ENCODE measurements at places on chromosomes 6 and 20. TPM values are rescaled to one million over a fixed set of nuclear protein-coding genes. Genes with fewer than 3 reads are reported as not detected.

DNA sequence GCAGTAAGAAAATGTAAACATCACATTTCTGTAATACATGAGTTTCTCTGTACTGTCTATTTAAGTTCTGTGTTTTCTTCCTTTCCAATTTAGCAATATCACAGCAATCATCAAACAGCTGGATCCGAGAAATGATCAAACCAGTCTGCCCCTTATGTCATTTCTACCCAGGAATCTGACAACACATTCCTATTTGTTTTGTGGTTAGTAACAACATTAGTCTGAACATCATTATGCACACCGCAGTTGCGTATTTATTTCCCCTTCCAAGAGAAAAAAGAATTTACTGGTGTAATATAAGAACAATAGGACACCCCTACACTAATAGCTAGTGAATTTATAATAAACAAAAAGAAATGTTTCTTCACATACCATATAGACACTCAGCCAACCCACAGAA is 179.5 kb downstream of the BTBD9 start:
- no peak overlapping the region for H3K4me3 ChIP-seq
- H3K4me1 ChIP-seq = no peaks in the 10 kb centered on the region
- DNase-seq = no peak
- no peak overlapping the region for H3K27ac ChIP-seq

- DNase-seq = no peak
- H3K27me3 ChIP-seq = peaks cover 12% of the 10 kb centered on the region
- H3K36me3 ChIP-seq = no peaks in the 10 kb centered on the region
Measured at GRCh38 chr6:63565058-63565726, 7.1 kb upstream of the LOC128125822 start.

DNA sequence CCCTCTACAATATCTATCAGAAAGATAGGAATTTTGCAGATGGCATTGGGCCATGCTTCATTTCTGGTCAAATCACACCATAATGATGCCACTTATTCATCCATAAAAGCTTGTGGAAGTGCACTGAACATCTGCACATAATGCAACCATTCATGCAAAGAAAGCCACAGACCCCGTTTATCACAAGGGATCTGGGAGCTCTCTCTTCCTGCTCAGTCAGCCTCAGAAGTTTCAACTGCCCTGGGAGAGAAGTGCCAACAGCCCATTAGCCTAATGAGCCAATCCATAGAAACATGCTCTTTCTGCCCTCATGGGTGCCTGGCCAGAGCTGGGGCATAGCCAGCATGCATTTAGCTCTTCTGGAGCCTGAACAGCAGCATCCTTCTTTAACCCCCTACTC is 85.8 kb downstream of the SLC35F1 start:
- H3K27me3 ChIP-seq = no peaks in the 10 kb centered on the region
- H3K4me1 ChIP-seq = no peaks in the 10 kb centered on the region
- no peak overlapping the region for H3K27ac ChIP-seq
- DNase-seq = no peak
- H3K36me3 ChIP-seq = no peaks in the 10 kb centered on the region

DNA sequence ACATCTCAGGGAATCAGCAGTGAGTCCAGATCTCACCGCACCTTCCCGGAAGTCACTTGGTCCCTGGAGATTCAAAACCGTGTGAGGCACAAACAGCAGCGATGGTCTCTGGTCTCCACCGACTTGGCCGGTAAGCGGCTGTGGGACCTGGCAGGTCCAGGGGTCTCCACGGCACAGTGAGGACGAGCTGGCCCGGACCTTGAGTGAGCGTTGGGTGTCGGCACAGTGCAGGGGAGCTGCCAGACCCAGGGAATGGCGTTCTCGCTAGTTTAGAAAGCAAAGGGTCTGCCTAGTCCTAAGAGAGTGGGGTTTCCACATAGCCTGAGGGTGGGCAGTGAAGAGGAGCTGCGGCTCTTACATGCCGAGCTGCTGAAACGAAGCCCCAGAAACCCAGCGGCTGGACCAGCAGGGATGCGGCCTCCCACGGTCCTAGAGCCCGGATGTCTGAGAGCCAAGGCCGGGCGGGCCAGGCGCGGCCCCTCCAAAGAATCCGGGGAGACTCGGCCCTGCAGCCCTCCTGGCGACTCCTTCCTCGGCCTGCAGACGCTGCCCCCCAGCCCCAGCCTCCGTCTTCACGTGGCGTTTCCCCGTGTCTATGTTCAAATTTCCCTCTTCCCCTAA is 185.0 kb downstream of the ERMARD start:
- no peaks in the 10 kb centered on the region for H3K4me1 ChIP-seq
- H3K27me3 ChIP-seq = peaks cover 6% of the 10 kb centered on the region
- no peaks in the 10 kb centered on the region for H3K36me3 ChIP-seq

Gene TP53TG5
- 0.83 TPM for total RNA-seq

Gene RNF182
- total RNA-seq = not detected

All from activated T-cell treated with anti-CD3 and anti-CD28 coated beads, Interleukin-2, amount 50 U/mL, for 72 hours (primary cell).